ENCODE measurements at places on chromosomes 12 and 14.

- no peak for DNase-seq
Measured at GRCh38 chr12:96376865-96377264, 23.4 kb downstream of the CDK17 start.

GRCh38 chr12:49664591-49665239 is 41.4 kb downstream of the PRPF40B start:
- DNase-seq = no peak

DNA sequence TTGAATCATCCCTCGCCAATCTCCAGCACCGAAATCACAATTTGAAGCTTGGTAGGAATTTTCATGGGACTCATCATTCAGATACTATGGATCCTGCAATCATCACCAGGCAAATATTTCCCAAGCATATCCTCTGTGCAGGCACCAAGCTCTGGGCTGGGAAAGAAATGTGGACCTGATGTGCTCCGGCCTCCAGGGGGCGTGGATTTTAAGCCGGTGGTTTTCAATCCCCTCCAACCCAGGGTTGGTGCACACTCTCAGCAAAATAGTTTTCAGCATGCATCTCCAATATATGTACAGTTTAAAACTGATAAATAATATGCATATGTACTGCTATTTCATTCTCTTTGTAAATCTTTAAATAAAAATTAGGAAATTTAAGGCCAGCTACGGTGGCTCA is 98.9 kb downstream of the RBM19 start:
- no peak for DNase-seq

- peak; percentile 65 for DNase-seq
Measured at GRCh38 chr12:109518820-109519665, 41.6 kb downstream of the UBE3B start.

GRCh38 chr12:14187966-14188365 is 177.5 kb upstream of the ATF7IP start:
- no peak for DNase-seq

GRCh38 chr12:100699209-100699608 is 95.4 kb upstream of the ANO4 start:
- DNase-seq = no peak

DNA sequence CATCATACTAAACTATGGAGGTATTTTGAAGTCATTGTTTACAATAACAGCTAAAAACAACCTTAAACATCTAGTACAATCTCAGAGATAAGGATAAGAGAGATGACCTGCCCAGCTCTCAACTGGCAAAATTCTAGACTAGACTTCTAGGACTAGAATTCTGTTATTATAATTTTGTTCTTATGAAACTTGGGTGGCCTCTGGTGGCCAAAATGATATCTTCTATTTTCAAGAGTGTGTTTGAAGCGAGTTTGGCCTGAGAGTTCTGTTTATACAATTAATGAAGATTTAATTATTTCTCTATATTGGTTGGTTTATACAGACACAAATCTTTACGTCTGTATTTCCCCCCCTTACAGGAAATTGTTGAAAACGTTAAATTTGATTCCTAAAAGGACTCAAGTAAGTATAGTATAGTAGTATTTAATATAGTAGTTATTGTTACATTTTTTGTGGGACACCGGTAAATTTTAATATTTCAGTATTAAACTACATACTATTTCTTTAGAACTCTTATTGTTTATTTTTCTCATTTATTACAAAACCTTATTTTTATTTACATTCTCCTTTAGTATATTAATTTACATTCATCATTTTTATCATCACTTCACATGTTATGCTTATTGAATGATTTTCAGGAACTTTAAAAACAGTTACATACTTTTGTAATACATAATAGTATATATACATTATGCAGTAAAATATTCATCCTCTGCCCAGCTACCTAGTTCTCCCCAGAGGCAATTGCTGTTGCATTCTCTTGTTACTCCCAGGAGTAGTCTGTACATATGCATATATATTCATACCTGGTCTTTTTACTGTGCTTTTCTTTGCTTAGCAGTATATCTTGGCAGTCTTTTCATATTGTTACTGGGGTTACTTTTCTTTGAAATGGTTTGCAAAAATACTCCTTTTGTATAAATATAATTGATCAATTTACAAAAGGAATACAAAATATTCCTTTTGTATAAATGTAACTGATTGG is 6.6 kb downstream of the PPHLN1 start:
- DNase-seq = peak; percentile 25

DNA sequence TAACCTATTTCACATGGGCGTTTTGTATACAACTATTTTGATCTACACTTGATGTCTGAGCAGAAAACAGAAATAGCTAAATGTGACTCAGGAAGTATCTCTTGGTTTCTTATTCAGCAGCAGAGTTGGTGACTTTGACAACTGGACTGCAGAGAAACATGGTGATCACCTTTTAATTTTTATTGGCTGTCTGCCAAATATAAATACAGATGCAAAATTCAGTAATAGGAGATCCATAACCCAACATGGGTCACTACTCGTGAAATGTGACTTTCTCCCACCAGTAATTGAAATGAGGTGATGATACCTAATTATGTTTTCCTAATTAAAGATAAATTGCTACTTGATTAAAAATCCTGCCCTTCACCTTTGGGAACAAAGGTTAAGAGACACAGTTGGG is 487.1 kb downstream of the NELL2 start:
- no peak for DNase-seq

- DNase-seq = no peak
Measured at GRCh38 chr12:2364631-2365051, 311.9 kb downstream of the CACNA1C start.

- no peak for DNase-seq
Measured at GRCh38 chr12:76495556-76495955, 64.0 kb downstream of the OSBPL8 start.

GRCh38 chr14:73091044-73091443 is 32.7 kb downstream of the RBM25 start:
- DNase-seq = no peak

DNA sequence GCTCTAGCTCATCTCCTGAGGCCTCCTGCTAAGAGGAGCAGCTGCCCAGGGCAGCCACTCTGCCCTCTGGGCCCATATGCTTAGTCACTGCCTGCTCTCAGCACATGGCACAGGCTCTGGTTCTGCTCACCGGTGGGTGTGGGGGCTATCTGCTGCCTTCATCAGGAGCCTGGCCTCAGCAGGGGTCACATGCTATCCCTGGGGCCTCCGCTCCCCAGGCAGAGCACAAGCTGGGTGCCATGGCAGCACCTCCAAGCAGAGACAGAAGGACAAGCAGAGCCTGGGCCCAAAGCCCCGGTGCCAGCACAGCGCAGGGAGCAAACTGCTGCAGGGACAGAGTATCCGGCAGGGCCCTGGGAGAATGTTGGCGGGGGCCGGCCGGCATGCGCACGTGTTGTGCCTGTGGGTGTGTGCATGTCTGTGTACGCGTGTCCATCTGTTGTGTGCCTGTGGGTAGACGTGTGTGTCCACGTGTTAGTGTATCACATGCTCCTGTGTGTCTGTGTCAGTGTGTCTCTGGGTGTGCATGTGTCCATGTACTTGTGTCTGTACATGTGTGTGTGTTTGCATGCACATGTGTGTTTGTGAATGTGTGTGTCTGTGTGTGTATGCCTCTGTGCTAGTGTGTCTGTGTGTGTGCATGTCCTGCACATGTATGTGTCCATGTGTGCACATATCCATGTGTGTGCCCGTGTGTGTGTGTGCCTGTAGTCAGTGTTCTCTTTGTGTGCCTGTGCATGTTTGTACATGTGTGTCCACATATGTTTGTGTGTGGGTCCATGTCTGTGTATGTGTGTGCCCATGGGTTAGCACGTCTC is 326.9 kb downstream of the TMEM121 start:
- DNase-seq = peak; percentile 10

GRCh38 chr14:52124791-52125684 is 56.2 kb upstream of the NID2 start:
- no peak for DNase-seq

- DNase-seq = no peak
Measured at GRCh38 chr12:107399046-107399445, 286.6 kb upstream of the PWP1 start.

DNA sequence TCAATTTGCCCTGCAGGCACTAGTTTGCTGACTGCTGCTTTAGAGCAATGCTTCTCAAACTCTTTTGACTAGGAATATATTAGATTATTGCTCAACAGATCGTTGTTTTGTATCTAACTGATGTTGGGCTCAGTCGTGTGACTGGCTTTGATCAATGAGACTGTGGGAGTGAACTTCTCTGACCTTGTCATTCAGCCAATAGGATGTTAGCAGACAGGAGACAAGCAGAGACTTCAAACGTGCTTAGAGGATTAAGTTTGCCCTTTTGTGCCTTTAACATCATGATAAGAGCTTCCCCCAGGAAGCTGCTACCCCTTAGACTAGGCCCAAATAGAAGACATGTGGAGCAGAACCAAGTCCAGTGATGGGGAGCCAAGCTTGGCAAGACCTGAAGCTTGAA is 76.7 kb upstream of the ELK3 start:
- DNase-seq = no peak

DNA sequence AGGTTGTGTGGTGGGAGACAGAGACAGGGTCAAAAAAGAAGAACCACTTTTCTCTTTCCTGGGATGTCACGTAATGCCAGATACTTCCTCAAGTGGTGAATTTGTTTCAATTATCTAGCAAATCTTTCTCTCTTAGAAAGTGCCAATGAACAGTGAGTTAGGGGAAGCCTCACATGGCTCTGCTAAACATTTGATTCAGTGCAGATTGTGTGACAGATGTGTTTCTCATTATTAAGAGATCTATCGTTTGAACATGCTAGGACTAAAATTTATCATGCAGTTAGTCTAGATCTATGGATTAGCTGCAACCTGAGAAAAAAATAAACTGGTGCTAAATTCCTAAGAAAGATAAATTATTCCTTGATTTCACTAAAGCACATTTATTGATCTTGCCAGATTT is 247.8 kb downstream of the MDGA2 start:
- DNase-seq = no peak

GRCh38 chr12:47147739-47148138 is 68.0 kb upstream of the AMIGO2 start:
- DNase-seq = no peak

DNA sequence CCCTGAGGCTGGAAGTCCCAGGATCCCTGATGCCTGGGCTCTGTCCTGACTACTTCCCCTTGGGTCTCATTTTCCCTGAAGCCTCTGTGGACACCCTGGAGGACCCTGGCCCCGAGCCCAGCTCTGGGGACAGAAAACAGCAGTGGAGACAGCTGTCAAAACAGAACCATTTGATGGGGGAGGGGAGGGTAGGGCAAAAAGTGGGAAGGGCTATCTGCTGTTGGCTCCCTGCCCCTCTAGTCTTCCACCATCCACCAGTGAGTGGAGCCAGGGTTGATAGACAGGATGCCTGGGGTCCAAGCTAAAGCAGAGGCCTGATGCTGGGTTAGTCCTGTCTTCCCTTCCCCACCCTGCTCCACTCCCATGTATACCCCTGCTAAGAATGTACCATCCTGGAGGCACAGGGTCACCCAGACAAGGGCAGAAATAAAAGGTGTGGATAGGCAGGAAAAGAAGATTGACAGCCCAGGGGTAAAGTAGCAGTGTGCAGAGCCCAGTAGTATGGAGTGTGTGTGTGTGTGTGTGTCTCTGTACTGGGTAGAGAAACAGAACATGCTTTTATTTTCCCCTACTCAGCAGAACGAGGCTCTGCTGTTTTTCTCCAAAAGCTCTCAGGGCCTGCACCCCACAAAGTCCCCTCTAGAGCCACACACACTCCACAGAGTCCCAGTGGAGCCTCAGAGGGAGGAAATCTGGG is 9.8 kb downstream of the ZNF385A start:
- no peak for DNase-seq

DNA sequence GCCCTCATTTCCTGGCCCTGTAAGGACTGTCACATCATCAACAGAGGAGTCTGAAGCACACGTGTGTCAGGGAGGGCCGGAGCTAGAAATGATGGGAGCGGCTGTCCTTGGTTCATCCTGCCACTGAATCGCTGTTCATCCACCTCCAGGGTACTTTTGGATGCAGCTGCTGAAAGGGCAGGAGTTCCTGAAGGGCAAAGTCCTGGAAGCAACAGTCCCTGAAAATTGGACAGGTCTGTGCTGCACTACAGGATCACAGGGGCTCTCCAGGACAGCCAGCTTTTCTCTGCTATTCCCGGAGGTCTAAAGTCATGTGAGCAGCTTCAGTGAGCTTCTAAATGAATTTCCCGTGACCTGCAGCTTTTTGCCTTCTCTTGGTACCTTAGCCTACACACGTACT is 17.7 kb downstream of the POU6F1 start:
- no peak for DNase-seq

GRCh38 chr12:80749456-80749855 is 32.7 kb downstream of the MYF5 start:
- DNase-seq = no peak

- DNase-seq = no peak
Measured at GRCh38 chr12:1318327-1319031, 275.9 kb downstream of the FBXL14 start.

DNA sequence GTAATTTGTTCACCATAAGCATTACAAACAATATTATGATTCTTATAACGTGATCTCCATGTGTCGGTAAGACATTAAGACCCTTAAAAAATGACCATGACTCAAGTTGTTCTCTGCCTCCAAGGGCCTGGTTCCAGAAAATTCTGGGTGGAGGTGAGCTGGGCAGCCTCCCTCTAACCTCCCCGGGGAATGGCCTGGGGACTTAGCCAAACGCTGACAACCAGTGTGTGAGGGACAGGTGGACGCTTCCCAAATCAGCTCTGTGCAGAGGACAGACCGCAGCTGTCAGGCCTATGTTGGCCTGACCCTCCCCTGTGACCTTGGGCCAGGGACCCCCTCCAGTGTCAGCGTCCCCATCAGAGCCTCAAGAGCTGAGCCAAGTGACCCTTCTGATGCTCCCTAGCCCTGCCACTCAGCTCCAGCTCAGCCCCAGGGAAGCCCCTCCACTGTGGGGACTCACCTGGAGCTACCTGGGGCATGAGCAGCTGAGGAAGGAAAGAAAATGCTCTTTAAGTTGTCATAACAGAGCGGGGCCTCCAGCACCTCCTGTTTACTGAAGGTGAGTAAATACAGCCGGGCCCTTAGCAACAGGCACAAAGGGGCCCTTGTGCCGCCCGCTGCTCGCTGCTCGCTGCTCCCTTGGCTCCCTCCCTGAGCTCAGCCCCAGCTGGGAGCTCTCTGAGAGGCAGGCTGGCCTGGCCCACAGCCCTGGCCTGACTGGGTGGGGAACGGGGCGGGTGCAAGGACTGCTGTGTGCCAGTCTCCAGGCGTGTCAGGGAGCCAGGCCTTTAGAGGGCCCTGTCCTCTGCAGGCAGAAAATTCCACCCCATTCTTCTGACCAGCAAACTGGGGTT is 116.6 kb downstream of the CALM1 start:
- DNase-seq = no peak

DNA sequence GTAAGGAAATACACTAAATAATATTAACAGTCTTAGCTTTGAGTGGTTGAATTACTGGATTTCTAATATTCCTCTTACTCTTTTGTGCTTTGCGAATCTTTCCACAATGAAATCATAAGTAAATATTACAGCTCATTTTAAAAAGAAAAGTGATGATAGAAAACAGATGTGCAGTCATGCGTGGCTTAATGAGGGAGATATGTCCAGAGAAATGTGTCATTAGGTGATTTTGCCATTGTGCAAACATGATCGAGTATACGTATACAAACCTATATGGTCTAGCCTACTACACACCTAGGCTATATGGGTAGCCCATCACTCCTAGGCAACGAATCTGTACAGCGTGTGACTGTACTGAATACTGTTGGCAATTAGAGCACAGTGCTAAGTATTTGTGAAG is 59.3 kb downstream of the SLC15A5 start:
- no peak for DNase-seq
